ENCODE measurements at places on chromosomes 6 and 20.

- DNase-seq, result no peak
Measured at GRCh38 chr6:42179261-42179944, 6.2 kb downstream of the GUCA1A start.

GRCh38 chr20:9261781-9262180, 192.9 kb downstream of the PLCB4 start:
- no peak for DNase-seq

- no peak for DNase-seq
Measured at GRCh38 chr6:5752391-5752680, 254.4 kb downstream of the NRN1 start.

GRCh38 chr6:6915219-6915618, 192.5 kb upstream of the RREB1 start:
- DNase-seq, result no peak

DNA sequence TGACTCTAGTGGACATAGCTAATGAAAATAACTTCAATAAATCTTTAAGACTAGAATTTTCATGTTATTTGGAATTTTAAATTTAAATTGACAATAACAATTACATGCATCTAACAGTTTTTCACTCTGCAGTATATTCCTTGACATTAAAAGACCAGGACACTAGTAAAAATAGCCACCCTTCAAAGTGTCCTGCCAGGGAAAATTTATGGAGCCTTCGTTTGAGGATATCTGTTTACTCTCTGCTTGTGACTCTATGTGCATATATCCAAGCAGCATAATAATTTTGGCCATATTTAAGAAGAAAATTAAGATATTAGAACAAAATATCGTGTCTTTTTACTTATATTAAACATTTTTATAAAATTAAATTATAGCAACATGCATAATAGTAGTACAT, 58.8 kb upstream of the NKAIN2 start:
- no peak for DNase-seq

DNA sequence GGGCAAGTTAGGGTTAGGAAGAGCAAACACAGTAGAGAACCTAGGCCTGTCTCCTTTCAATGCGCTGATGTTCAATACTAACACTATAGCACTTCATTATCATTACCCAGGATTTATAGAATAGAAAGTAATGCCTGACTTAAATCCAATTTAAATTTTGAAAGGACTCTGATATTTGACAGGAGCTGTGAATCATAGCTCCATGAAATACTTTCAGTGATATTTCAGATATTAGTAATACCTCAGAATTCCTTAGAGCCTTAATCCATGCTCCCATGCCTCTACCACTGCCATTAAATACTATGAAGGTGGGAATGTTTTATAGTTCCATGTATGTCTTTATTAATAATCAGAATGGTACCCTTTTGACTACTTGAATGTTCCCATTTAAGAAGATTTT, 530.2 kb downstream of the BCKDHB start:
- DNase-seq, result no peak

GRCh38 chr6:136553166-136553787, 3.1 kb upstream of the MAP7 start:
- no peak for DNase-seq

DNA sequence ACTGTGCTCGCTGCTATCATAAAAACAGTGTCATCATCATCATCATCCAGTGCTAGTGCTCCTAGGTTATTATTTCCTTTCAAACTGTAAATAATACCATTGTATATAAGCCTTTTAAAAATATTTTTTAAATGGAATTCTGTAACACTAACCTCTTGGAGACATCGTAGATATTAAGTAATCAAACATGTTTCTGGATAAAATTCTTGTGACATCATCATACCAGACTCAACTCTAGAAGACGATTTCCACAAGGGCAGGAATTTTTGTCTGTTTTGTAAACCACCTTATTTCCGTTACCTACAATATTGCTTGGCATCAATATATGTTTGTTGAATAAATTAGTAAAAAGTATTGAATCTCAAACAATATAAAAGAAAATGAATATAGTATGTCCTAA, 40.4 kb downstream of the EPB41L2 start:
- no peak for DNase-seq

- no peak for DNase-seq
Measured at GRCh38 chr6:96162711-96163120, 146.9 kb downstream of the FUT9 start.

DNA sequence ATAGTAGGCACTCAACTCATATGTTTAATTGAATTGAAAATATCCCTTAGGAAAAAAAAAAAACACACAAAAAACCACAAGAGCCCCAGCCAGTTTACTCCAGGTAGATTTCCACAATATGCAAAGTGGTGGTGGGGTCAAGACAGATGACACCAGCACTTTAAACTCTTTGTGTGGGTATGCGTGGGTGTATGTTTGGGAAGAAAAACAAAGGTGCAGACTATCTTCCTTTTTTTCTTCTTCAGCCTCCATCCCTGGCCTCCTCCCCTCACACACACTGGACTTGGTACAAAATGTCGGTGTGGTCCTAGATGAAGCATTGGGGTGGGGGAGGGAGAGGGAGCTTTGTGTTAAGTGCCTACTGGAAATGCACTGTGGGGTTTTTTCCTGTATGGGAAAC, 42.2 kb upstream of the CDKAL1 start:
- no peak for DNase-seq

DNA sequence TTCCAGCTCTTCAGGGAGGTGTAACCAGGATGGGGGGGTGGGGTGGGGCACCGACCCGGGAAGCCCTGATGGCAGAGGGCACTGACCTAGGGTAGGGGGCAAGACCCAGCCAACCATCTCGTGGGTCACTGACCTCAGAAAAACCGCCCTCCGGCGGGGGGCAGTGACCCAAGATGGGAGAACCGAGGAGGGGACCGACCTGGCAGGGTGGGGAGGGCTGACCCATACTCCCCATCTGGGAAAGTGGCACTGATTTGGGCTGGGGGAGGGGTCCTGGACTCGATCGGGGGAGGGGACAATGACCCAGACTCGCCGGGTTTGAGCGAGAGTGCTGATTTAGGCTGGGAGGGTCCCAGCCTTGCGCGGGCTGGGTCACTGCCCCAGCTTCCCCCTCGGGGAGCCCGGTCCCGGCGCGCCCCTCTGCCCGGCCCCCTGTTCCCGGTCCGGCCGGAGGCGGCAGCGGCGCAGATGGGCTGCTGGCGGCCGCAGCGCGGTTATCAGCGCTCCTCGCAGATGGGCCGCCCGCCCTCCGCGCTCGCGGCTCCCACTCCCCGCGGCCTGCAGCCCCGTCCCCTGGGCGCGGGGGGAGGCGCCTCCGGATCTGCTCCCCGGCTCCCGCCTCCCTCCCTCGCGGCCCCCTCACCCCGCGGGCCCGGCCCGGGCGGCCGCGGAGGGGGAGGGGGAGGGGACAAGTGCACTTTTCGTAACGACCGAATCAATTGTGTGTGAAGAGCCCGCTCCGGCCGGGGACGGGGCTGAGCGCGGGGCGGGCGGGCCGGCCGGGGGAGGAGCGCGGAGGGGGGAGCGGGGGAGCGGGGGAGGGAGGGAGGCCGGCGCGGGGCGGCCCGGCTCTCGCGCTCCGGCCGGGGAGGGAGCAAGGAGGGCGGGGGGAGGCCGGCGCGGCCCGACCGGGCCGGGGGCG, 2.2 kb downstream of the NOL4L start:
- DNase-seq, result no peak

GRCh38 chr6:22392711-22393110, 95.9 kb upstream of the PRL start:
- no peak for DNase-seq

GRCh38 chr6:46918806-46919205, 2.9 kb downstream of the ADGRF5 start:
- DNase-seq, result no peak

GRCh38 chr6:72519871-72520270, 102.0 kb upstream of the KCNQ5 start:
- no peak for DNase-seq

GRCh38 chr6:158565122-158565429, 5.2 kb downstream of the TMEM181 start:
- no peak for DNase-seq

DNA sequence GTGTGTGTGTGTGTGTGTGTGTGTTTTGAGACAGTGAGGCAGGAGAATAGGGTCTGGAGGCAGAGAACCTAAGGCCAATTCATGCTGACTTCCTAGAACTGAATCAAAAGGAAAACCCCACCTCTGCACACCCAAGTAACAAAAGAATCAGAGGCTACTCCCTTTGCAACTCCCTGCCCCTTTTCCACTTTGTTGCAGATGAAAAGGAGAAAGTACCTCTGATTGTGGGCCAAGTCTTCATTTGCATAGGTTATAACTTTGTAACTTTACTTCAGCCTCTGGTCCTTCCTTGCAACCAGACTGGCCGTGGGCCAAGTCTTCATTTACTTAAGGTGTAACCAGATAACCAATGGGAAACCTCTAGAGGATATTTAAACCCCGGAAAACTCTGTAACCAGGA, 168.8 kb downstream of the EYA2 start:
- DNase-seq, result no peak

GRCh38 chr20:57695012-57695411, 14.8 kb downstream of the PMEPA1 start:
- no peak for DNase-seq
